ENCODE measurements at places on chromosomes 3 and 15. TPM values are rescaled to one million over a fixed set of nuclear protein-coding genes. Genes with fewer than 3 reads are reported as not detected.

DNA sequence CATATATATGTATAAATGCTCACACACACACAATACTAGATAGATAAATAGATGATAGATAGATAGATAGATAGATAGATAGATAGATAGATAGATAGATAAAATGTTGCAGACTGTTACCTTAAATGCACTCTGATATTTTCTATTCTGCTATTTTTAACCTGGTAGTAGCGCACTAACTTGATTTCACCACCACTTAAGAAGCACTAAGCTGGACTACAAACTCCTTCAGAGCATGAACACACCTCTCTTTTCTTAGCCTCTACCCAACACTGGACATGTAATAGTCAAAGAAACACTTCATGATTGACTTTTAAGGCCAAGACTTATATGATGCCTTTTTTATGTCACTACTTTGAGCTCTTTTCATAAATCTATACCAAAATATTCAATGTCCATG is 304.6 kb upstream of the UBE2E2 start:
- DNase-seq = no peak

- DNase-seq = no peak
Observed at GRCh38 chr3:4828279-4829030, 150.8 kb upstream of the BHLHE40 start.

DNA sequence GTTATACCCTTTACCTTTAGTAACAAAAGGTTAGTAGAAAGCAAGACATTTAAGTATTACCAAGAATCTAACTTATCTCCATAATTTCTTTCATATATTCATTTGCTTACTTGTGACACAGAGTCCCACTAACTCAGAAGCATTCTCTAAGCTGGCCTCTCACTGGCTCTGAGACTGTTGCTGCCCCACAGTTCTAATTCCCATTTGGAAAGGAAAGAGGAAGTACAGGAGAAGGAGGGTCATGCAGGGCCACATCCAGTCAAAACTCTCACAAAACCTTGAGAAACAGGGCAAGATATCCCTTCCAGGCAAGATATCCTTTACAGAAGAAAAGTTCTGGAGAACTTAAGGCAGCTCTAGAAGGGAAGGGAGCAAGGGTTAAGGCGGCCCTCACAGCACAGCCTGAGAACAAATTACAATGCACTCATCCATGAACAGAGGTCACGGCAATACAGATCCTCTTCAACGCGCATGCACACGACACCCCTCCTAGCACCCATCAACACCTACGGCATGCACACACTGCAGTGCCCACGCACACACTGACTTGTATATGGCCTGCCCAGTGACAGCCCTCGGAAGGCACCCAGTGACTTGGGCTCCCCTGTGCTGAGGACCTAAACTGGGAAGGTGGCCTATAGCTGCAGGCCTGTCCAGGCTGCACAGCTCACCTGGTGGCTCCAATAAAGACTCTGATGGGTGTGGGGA is 13.0 kb upstream of the MYO5C start:
- no peak for DNase-seq

Gene HCLS1
- total RNA-seq = 280 TPM

DNA sequence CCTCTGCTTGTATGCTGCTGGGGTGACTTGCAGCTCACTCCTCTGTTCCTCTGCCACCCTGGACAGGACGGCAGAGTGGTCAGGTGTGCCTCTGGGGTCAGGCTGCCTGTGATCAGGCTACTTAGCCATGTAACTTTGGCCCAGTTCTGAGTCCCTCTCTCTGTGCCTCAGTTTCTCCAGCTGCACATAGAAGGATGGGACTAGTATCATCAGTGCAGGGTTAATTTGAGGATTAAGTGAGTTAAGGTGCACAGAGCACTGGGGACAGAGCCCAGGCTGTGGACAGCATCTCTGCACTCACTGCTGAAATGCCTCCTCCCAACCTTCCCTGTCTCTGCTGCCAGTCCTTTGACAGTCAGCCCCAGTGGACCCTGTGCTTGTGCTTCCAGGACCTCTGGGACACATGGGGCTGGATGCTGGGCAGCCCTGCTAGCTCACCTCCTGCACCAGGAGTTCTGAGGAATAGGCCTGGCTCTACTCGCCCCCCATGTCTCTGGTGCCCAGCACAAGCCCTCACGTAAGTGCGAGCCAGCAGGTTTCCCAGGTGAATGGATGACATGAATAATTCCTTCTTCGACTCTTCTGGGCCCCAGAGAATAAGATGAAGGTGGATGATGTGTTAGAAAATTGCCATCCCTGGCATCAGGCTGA is 19.3 kb upstream of the PRR23E start:
- no peak for DNase-seq

DNA sequence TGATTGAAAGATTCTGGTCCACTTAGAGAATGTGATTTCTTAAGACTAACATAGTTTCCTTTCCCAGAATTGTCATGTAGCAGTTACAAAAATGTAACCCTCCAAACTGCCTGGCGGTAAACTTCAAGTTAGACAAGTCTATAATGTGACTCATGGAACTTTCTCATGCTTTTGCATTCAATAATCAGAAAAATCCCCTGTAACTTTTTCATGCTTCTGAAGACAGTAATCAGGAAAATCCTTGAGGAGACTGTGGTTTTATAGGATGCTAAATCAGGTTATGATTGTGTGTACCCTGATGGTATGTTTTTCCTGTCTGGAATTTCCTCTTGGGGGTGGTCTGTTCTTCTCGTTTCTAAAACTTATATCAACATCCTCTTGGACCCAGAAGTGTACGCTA is 74.0 kb upstream of the RARB start:
- no peak for DNase-seq

DNA sequence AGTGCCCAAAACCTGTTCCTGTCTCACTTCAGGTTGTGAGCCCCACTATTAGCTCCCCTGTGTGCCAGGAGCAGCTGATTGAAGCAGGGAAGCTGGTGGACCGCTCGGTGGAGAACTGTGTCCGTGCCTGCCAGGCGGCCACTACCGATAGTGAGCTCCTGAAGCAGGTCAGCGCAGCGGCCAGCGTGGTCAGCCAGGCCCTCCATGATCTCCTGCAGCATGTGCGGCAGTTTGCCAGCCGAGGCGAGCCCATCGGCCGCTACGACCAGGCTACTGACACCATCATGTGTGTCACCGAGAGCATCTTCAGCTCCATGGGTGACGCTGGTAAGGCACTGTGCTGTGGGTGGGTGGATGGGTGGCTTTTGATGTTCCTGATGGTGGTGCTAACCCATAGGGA is 334.1 kb upstream of the TPM1 start:
- DNase-seq = no peak

Gene DUOXA1
- not detected for total RNA-seq

Gene NR1I2
- total RNA-seq = 0.10 TPM

DNA sequence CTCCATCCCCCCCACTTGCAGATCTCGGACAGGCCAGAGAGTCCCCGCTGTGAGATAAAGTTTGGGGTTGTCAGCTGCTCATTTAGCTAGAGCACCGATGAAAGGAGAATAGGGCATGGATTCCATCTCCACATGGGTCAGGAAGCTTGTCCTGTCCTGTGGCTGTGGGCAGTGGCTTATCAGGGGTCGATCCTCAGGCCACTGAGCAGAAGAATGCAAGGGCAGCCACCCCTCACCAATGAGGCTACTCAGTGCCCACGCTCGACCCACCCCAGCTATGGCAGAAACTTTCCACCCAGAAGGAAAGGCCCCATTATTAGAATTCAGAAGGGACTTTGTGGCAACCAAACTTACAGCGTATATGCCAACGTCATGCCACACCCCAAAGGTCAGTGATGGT is 43.3 kb downstream of the CPN2 start:
- DNase-seq = no peak
